ENCODE measurements at places on chromosomes 4 and X. TPM values are rescaled to one million over a fixed set of nuclear protein-coding genes. Genes with fewer than 3 reads are reported as not detected.

GRCh38 chr4:183863155-183863825 is 41.8 kb upstream of the STOX2 start:
- no peak overlapping the region for H3K27ac ChIP-seq
- no peaks in the 10 kb centered on the region for H3K36me3 ChIP-seq
- no peak for DNase-seq
- H3K4me1 ChIP-seq = no peaks in the 10 kb centered on the region
- no peaks in the 10 kb centered on the region for H3K27me3 ChIP-seq

GRCh38 chr4:147173797-147174432 is 228.3 kb upstream of the TTC29 start:
- no peak overlapping the region for H3K27ac ChIP-seq
- no peaks in the 10 kb centered on the region for H3K36me3 ChIP-seq
- H3K4me1 ChIP-seq = no peaks in the 10 kb centered on the region
- no peaks in the 10 kb centered on the region for H3K27me3 ChIP-seq

GRCh38 chr4:150593996-150594395 is 12.0 kb downstream of the MAB21L2 start:
- H3K27me3 ChIP-seq = no peaks in the 10 kb centered on the region
- DNase-seq = no peak
- H3K27ac ChIP-seq = no peak overlapping the region
- no peaks in the 10 kb centered on the region for H3K4me1 ChIP-seq
- H3K4me3 ChIP-seq = no peak overlapping the region
- H3K36me3 ChIP-seq = no peaks in the 10 kb centered on the region

- H3K4me3 ChIP-seq = no peak overlapping the region
- H3K4me1 ChIP-seq = no peaks in the 10 kb centered on the region
- H3K36me3 ChIP-seq = no peaks in the 10 kb centered on the region
- no peaks in the 10 kb centered on the region for H3K27me3 ChIP-seq
These were observed 99.7 kb downstream of the MMRN1 start for GRCh38 chr4:89994176-89994873.

- no peaks in the 10 kb centered on the region for H3K36me3 ChIP-seq
- no peak overlapping the region for H3K4me3 ChIP-seq
- no peaks in the 10 kb centered on the region for H3K27me3 ChIP-seq
- DNase-seq = no peak
- no peak overlapping the region for H3K27ac ChIP-seq
These were observed 296.3 kb downstream of the GALNTL6 start for GRCh38 chr4:172109466-172109865.

DNA sequence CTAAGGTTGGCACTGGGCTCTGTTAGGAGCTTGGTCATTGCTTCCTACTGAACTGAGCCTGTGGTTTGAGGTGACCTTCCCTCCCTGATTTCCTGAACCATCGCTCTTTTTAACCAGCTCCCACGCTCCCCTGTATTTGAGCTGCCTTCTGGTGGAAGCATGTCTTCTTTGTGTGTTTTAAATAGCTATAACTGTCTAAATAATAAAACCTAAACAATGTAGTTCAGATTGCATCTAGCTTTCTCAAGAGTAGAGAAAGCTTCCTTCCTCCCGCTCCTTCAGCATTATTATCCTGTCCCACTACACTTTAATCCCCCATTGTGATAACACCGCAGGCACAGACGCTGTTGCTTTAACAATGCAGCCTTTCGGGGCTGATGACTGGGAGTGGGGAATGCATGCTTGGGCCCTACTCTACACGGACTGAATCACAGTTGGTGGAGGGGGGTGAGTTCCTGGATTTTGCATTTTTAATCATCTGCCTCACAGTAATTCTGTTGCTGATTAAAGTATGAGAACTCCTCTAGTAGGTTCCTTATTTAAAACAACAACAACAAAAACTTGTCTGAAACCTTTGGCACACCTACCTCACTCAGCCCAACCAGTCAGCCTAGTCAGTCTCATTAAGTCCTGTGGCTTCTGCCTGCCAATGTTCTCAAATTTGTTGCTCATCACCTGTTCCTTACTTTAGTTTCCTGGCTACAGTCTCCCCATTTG is 6.6 kb downstream of the SMS start:
- no peaks in the 10 kb centered on the region for H3K36me3 ChIP-seq
- no peak overlapping the region for H3K27ac ChIP-seq
- H3K4me1 ChIP-seq = no peaks in the 10 kb centered on the region
- no peak overlapping the region for H3K4me3 ChIP-seq
- no peaks in the 10 kb centered on the region for H3K27me3 ChIP-seq

DNA sequence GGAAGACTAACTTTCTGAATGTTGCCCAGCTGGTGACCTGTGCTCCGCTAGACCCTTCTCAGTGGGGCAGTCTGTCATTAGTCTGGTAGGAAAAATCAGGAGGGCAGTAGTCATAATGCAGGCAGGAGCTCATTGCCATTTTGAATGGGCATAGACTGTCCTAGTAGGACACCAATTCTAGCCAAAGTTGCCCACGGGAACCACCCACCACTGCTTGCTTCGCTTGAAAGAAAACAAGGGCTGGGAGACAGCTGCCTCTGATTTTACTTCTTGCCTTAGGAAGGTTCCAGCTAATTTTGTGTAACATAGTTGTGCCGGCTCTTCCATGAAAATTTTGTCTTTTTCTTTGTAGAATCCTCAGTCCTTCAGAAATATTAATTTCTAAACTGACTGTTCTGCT is 23.3 kb downstream of the HOPX start:
- H3K27me3 ChIP-seq = no peaks in the 10 kb centered on the region
- no peak for DNase-seq
- H3K4me3 ChIP-seq = no peak overlapping the region
- peaks cover 8% of the 10 kb centered on the region for H3K4me1 ChIP-seq

GRCh38 chr4:25538430-25538829 is 117.2 kb upstream of the SLC34A2 start:
- no peaks in the 10 kb centered on the region for H3K27me3 ChIP-seq
- DNase-seq = no peak
- no peak overlapping the region for H3K4me3 ChIP-seq
- no peaks in the 10 kb centered on the region for H3K36me3 ChIP-seq
- H3K4me1 ChIP-seq = no peaks in the 10 kb centered on the region
- no peak overlapping the region for H3K27ac ChIP-seq

DNA sequence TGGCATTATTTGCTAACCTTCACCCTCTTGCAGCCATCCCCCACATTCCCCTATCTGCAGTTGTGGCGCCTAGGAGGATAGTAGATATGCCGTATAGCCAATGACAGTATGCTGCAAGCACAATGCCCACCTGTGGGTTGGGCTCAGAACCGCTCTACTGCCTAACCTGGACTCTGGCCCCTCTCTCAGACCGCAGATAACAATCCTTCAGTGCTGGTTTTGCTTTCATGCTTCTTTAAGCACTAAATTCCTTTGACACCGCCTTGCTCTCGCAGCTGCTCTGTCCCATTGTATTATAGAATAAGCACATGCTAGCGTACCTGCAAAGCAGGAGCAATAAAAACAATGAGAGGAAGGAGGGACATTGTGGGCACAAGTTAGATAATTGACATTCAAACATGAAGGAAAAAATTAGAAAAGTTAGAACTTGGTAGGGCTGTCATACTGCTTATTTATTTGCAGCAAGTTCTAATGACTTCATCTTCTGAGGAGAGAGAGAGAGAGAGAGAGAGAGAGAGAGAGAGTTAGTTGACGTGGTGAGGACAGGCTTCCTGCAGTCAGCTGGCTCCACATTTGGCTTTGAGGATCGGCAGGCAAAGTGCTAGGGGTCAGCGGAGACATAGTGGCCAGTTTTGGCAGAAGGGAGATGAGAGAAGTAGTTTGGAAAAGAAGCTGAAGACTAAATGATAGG is 55.8 kb downstream of the WWC2 start:
- no peak for DNase-seq
- no peaks in the 10 kb centered on the region for H3K4me1 ChIP-seq
- no peaks in the 10 kb centered on the region for H3K36me3 ChIP-seq
- H3K27me3 ChIP-seq = no peaks in the 10 kb centered on the region
- no peak overlapping the region for H3K4me3 ChIP-seq

Gene GYPE
- total RNA-seq = not detected

Gene FDCSP
- not detected for total RNA-seq

Gene RNF212
- 7.1 TPM for total RNA-seq

Gene PRKG2
- 8.2 TPM for total RNA-seq

Gene UNC5C
- total RNA-seq = 1.8 TPM

Gene AWAT1
- total RNA-seq = not detected

Gene SULT1B1
- total RNA-seq = 0.36 TPM
